ENCODE measurements at places on chromosomes 1 and 21. TPM values are rescaled to one million over a fixed set of nuclear protein-coding genes. Genes with fewer than 3 reads are reported as not detected.

DNA sequence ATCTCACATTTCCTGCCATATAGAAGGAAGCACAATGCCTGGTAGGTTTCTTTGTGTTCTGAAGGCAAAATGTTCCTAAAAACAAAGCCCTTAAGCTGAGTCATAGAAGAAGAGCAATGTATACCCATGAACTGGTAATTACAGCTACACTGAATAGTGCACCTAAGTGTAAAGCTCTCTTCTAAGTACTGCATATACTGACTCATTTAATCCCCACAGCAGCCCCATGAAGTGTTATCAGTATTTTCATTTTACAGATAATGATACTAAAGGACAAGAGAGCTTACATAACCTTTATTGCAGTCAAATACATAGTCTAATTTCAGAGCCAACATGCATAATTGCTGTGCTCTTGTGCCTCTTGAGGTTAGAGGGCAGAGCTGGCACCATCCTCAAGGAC is 239.9 kb downstream of the DPYD start:
- H3K4me1 ChIP-seq: no peaks in the 10 kb centered on the region
- H3K36me3 ChIP-seq: no peaks in the 10 kb centered on the region
- H3K4me3 ChIP-seq: no peak overlapping the region

DNA sequence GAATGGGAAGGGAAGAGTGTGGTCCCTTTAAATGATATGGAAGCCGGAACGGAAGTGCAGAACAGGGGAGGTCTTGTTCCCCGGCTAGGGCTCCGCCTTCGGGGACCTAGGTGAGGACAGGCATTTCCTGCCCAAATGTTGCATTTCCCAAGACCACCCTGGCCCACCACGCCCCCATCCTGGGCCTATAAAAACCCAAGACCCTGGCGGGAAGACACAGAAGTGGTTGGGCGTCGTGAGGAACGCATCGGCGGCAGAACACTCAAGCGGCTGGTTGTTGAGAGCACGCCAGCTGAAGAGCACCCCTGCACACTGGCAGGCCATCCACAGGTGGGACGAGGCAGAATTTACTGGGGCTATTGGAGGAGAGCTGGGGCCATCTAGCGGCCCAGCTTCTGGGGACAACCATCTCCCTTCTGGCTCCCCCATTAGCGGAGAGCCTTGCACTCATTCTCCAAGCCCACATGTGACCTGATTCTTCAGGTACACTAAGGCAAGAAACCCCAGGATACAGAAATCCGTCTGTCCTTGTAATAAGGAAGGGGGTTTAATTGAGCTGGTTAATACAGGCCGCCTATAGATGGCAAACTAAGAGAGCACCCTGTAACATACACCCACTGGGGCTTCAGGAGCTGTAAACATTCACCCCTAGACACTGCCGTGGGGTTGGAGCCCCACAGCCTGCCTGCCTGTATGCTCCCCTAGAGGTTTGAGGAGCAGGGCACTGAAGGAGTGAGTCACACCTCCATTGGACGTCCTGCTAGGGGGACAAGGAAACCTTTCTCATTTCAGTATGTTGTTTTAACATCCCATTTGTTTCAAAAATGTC is 1327.9 kb downstream of the BRINP3 start:
- peak overlapping the region; percentile 45 for H3K4me3 ChIP-seq
- no peaks in the 10 kb centered on the region for H3K36me3 ChIP-seq
- H3K27me3 ChIP-seq: no peaks in the 10 kb centered on the region
- DNase-seq: peak; percentile 74
- H3K27ac ChIP-seq: no peak overlapping the region

GRCh38 chr21:41567901-41568510 is 60.0 kb upstream of the TMPRSS2 start:
- no peak overlapping the region for H3K4me3 ChIP-seq
- H3K4me1 ChIP-seq: no peaks in the 10 kb centered on the region
- no peak for DNase-seq
- H3K27me3 ChIP-seq: no peaks in the 10 kb centered on the region

GRCh38 chr1:17342014-17342441 is 30.0 kb upstream of the PADI6 start:
- peaks cover 5% of the 10 kb centered on the region for H3K36me3 ChIP-seq
- H3K27me3 ChIP-seq: no peaks in the 10 kb centered on the region
- H3K4me1 ChIP-seq: no peaks in the 10 kb centered on the region
- no peak overlapping the region for H3K4me3 ChIP-seq
- no peak for DNase-seq

CAPN9 gene
- total RNA-seq: not detected

GRCh38 chr1:96414598-96414997 is 307.0 kb upstream of the PTBP2 start:
- DNase-seq: no peak
- H3K27ac ChIP-seq: no peak overlapping the region
- no peak overlapping the region for H3K4me3 ChIP-seq
- no peaks in the 10 kb centered on the region for H3K27me3 ChIP-seq

- H3K27ac ChIP-seq: no peak overlapping the region
- no peaks in the 10 kb centered on the region for H3K27me3 ChIP-seq
- no peaks in the 10 kb centered on the region for H3K36me3 ChIP-seq
- H3K4me3 ChIP-seq: peak overlapping the region; percentile 68
These were observed 49.8 kb downstream of the ITSN1 start for GRCh38 chr21:33691945-33692603.

GRCh38 chr1:206687915-206688442 is 3.3 kb downstream of the MAPKAPK2 start:
- H3K27ac ChIP-seq: no peak overlapping the region
- H3K36me3 ChIP-seq: peaks cover 4% of the 10 kb centered on the region
- peaks cover 21% of the 10 kb centered on the region for H3K27me3 ChIP-seq
- H3K4me3 ChIP-seq: peak overlapping the region; percentile 92
- peaks cover 13% of the 10 kb centered on the region for H3K4me1 ChIP-seq
- peak; percentile 85 for DNase-seq

RNU1-2 gene
- 2,051 TPM for total RNA-seq

GBP1 gene
- not detected for total RNA-seq

GRCh38 chr1:1292442-1292779 is 12.2 kb downstream of the SCNN1D start:
- H3K27ac ChIP-seq: no peak overlapping the region
- DNase-seq: no peak
- H3K27me3 ChIP-seq: no peaks in the 10 kb centered on the region
- no peaks in the 10 kb centered on the region for H3K4me1 ChIP-seq
- no peaks in the 10 kb centered on the region for H3K36me3 ChIP-seq

GNG5 gene
- 113 TPM for total RNA-seq

FRRS1 gene
- total RNA-seq: 5.6 TPM

- H3K4me1 ChIP-seq: no peaks in the 10 kb centered on the region
- no peak for DNase-seq
- no peak overlapping the region for H3K27ac ChIP-seq
- H3K36me3 ChIP-seq: no peaks in the 10 kb centered on the region
These were observed 367.9 kb upstream of the ADGRL4 start for GRCh38 chr1:79374397-79374796.

DNA sequence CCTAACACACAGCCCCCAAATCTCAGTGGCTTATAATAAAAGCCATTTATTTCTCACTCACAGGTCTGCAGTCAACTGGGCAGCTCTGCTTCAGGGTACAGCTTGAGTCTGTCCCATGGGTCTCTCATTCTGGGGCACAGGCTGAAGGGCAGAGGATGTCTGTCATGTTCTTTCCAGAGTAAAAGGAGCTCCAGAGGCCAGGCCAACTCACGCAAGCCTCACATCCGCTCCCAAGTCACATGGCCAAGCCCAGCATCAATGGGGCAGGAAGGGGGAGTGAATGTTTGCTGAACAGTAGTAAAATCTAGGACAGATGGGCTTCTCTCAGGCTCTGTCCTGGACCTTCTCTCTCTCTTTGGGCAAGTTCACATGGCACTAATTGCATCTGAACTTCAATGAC is 7.1 kb upstream of the SSBP3 start:
- peaks cover 8% of the 10 kb centered on the region for H3K4me1 ChIP-seq
- no peak overlapping the region for H3K4me3 ChIP-seq
- no peaks in the 10 kb centered on the region for H3K27me3 ChIP-seq
- H3K27ac ChIP-seq: no peak overlapping the region

LMOD1 gene
- 0.31 TPM for total RNA-seq

BEND5 gene
- total RNA-seq: 5.6 TPM

GRCh38 chr1:62841587-62842169 is 57.7 kb downstream of the ATG4C start:
- H3K36me3 ChIP-seq: no peaks in the 10 kb centered on the region
- no peak overlapping the region for H3K4me3 ChIP-seq
- no peak overlapping the region for H3K27ac ChIP-seq
- H3K27me3 ChIP-seq: no peaks in the 10 kb centered on the region

DNA sequence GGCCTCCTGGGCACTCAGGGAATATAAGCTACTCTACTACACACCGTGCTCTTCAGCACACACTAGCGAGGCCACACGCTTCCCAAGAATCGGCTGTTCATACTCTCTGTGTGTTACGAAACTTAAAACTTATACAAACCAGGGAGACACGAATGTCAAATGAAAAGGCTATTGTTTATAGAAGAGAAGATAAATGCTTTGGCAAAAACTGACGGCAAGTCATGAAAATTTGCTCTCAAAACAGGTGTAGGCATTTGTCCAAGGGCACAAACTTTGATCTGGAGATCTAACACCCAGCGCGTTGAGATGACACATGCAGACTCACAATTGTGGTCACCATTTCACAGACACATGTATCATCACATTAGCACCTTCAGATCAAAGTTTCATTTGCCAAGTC is 46.1 kb downstream of the USP48 start:
- H3K4me3 ChIP-seq: no peak overlapping the region
- no peaks in the 10 kb centered on the region for H3K27me3 ChIP-seq
- no peak overlapping the region for H3K27ac ChIP-seq
- peaks cover 44% of the 10 kb centered on the region for H3K36me3 ChIP-seq
- H3K4me1 ChIP-seq: no peaks in the 10 kb centered on the region

DNA sequence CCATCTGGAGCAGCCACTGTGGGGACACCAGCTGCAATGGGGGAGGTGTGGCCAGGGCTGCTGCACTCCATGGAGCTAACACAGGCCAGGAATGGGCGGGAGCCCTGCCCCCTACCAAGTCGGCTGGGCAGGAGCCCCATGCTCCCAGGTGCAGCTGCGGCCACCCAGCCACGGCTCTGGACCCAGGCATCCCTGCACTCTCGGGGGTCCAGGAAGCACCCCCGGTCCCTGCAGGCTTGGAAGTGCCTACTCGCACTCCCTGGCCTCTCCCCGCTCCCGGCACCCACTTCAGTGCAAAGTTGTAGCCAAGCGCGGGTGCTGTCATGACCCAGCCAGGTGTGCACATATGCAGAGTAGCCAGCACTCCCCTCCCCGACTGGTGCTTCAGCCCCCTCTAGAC is 91.8 kb downstream of the HLCS start:
- DNase-seq: no peak
- H3K27me3 ChIP-seq: no peaks in the 10 kb centered on the region
- no peaks in the 10 kb centered on the region for H3K4me1 ChIP-seq
- H3K27ac ChIP-seq: no peak overlapping the region
- H3K4me3 ChIP-seq: no peak overlapping the region

DNA sequence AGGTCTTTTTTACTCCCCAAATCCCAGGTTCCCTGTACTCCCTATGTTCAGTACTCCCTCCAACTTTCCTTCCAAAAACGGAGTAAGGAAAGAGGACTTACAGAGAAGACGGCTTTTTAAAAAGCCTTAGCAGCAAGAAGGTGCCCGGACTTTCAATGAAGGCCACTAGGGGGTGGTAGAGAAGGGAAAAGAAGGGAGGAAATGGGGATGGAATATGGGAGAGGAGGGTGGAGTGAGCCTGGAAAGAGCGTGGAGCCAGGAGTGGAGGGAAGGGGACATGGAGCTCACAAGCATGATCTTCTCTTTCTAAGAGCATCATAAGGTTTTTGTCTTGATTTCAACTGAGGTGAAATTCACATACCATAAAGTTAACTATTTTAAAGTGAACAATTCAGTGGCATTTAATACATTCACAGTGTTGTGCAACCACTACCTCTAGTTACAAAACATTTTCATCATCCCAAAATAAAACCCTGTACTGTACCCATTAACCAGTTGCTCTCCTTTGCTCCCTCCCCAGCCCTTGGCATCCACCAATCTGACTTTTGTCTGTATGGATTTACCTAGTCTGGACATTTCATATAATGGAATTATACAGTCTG is 129.9 kb downstream of the ZNF281 start:
- H3K27me3 ChIP-seq: no peaks in the 10 kb centered on the region
- H3K4me1 ChIP-seq: no peaks in the 10 kb centered on the region
- no peak overlapping the region for H3K27ac ChIP-seq
- no peak overlapping the region for H3K4me3 ChIP-seq

DNA sequence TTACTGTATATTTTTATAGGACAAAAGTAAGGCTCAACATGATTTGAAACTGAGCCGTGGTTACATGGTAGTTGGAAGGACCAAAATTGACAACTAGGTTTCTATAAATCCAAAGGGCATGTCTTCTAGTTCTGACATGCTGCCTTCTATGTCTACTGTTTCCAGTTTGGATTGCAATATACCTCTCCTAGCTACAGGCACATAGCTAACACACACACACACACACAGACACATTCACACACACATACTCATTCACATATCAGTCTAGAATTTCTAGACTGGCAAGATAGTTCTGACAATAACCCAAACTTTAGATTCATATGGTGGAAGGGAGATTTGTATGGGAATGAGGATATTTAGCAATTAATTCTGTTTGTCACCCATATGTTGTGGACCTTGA is 544.8 kb upstream of the CAMK1G start:
- H3K4me3 ChIP-seq: no peak overlapping the region
- no peak for DNase-seq
- H3K4me1 ChIP-seq: no peaks in the 10 kb centered on the region
- no peak overlapping the region for H3K27ac ChIP-seq
- H3K36me3 ChIP-seq: no peaks in the 10 kb centered on the region

GRCh38 chr1:1122981-1123480 is 7.1 kb upstream of the C1orf159 start:
- H3K27ac ChIP-seq: no peak overlapping the region
- H3K4me1 ChIP-seq: no peaks in the 10 kb centered on the region
- no peak for DNase-seq
- no peak overlapping the region for H3K4me3 ChIP-seq
- no peaks in the 10 kb centered on the region for H3K27me3 ChIP-seq

DNA sequence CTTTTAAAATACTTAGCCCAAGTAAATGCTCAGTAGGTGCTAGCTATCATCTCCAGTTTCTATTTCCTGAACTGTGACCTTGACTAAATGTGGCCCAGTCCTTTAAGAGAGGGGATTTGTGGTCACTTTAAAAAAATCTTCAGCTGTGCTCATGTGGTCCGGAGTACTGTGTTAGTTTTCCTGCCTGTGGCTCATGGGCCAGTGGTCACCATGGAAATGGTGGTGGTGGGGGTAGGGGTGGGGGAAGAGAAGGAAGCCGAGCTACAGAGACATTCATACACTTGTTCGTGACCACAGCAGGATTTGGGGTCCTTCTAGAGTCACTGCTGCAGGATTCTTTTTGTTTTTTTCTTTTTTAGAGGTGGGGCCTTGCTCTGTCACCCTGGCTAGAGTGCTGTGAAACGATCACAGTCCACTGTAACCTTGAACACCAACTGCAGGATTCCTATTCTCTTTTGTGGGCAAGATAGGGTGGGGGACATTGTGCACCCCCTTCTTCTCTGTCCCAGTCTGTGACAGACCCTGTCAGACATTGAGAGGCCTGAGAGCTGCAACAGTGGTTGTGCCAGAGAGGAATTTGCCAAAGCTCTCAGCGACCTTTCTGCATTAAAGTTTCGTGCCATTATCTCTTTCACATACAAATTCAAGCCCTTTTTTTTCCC is 25.8 kb downstream of the KIF26B start:
- H3K4me3 ChIP-seq: no peak overlapping the region
- H3K36me3 ChIP-seq: no peaks in the 10 kb centered on the region
- no peaks in the 10 kb centered on the region for H3K4me1 ChIP-seq

ILDR2 gene
- total RNA-seq: 1.7 TPM

Data from H9 (cell line).